Uterus (tissue), 4 donors: ENCODE measurements at places on chromosomes 1 and 21. TPM values are rescaled to one million over a fixed set of nuclear protein-coding genes. Genes with fewer than 3 reads are reported as not detected.

Gene ATPAF1
- total RNA-seq, result 46.3 TPM

Gene LRRIQ3
- total RNA-seq, result 2.6 TPM

DNA sequence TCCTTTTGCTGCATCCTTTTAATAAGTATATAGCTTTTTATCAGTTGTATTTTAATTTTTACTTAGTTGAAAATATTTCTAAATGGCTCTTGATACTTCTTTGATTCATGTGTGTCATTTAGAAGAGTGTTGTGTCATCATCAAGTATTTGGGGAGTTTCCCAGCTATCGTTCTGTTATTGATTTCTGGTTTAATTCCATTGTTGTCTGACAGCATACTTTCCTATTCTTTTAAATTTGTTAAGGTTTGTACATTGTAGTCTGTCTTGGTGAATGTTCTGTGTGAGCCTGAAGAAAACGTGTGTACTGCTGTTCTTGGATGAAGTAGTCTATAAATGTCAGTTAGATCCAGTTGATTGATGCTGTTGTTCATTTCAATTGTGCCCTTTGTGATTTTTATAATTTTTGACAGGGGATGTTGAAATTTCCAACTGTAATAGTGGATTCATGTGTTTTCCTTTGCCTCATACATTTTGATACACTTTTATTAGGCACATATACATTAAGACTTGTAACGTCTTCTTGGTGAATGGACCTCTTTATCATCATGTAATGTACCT, 24.8 kb downstream of the SDCCAG8 start:
- DNase-seq, result no peak

DNA sequence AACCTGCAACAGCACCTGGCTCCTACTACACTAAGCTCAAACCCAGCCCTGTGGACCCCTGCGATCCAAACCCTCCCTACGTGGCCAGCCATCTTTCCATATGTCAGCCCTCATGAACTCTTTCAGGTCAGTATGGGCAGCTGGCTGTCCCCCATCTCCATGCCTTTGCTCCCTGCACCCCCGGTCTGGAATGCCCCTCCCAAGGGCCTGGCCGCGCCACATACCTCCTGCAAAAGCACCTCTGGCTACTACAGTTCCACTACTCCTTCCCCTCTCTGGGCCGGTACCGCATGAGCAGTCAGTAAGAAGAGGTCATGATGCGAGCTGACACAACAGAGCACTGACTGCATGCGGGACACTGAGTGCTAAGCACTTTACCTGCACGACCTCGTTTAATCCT, 10.0 kb upstream of the TAGLN2 start:
- DNase-seq, result no peak

DNA sequence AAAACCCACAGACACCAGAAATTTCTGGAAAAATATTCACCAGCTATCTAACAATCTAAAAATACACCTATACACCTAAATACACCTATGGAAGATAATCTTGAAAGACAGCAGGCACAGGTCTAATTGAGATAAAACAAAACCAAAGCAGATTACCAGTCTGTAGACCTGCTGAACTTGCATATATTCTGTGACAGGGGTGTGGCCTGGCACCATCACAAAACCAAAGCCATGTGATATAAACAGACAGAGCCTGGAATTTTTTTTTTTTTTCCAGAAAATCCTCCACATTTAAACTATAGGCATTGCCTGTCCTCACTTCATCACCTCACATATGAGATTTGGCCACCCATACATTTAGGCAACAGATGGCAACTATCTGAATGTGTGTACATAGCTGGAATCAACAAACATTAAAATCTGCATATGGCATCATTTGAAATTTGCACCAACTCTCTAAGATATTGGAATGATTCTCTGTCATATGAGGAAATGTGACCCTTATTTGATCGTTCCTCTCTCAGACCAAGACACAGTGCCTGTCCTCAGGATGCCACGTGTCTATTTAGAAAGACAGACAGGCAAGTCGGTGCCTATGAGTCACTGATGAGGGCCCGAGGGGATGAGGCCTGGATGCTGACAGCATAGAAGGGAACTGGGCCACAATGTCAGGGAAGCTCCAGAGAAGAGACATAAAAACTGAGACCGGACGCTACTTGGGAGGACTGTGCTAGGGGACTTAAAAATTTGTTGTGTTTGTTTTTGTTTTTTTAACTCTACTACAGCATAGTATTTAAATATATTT, 32.6 kb downstream of the NMNAT2 start:
- no peak for DNase-seq

DNA sequence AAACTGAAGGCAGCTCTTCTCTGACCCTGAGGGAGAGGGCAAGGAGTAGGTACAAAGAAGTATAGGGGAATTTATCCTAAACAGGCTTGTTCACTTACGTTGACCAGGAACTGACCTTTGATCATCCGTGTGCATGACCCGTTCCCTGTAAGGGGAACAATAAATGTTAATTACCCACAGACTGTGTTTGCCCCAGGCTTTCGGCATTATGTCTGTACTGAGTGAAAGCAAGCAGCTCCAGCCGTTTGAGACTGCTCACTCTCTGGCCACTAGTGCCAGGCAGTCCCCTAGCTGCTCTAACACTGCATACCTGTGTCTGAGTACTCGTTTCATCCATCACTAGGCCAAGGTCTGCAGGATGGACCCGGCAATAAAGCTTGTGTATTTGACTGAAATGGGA, 1365.3 kb downstream of the NCAM2 start:
- no peak for DNase-seq
